GM12878 (cell line): ENCODE measurements at places on chromosomes 1 and 21.

DNA sequence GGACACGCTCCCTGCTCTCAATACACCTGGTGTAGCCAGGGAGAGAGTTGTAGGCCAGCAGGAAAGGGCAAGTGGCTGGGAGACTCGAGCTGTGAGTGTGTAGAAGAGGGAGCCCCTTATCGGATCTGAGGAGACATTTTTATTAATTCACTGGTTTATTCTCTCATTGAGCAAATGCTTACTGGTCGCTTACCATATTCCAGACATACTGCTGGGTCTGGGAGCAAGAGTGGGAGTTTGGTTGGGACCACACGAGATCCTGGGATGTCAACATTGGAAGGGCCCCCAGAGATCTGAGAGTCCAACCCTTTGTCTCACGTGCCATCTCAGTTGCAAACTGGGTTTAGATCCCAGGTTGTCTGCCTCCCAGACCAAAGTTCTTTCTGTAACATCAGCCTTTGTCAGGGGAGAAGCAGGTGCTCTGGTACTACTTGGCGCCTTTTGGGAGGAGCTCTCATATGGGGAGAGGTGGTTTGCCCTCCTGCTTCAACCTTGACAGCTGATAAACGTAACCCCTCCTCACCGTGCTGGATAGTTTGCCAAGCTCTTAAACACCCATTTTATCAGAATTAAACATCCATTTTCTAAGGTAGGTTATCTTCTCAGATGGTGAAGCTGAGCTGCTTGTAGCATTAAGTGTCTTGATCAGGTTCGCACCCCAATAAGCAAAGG is 742 bp downstream of the TMEM222 start:
- DNase-seq = no peak

DNA sequence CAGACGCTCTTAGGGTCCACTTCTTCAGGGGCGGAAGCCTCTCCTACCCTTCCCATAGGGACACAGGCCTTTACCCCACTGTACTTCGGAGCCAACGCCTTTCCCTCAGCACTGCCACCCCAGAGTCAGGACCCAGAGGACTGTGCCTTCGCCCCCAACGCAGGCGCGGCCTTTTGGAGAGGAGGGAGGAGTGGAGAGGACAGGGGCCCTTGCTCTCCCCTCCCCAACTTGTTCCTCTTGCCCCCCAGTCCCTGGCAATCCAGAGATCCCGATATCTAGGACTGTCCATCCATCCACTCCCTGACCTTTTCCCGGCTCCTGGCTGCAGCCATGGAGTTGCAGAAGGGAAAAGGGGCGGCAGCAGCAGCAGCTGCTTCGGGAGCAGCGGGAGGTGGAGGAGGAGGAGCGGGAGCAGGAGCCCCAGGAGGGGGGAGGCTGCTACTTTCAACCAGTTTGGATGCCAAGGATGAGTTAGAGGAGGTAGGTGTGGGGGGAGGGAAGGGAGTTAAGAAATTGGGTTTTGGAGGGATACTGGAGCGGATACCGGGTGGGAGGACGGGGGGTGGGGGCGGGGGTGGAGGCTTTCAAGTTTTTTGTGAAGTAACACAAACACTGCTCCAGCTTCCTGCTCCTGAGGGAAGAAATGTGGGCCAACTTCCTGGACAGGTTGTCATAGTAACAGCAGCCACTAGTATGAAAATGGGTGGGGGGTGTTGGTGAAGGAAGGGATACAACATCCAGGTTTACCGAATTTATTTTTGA is 636 bp downstream of the INTS3 start:
- no peak for DNase-seq

DNA sequence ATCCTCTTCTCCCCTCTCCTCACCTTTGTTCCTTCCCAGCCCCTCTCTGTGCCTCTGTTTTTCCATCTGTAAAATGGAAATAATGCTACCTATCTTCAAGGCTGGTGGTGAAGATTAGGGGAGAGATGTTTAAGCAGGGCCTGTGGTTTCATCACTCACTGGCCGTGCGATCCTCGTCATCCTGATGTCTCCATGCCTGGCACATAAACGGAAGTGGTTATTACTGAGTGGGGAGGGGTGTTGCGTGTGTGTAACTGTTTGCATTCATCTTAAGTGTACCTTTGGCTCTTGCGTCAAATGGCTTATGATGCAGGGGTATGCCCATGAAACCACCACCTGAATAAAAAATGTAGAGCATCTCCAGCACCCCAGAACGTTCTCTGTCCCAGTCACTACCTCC is 17.2 kb upstream of the C1QA start:
- DNase-seq = no peak

- DNase-seq = peak; percentile 69
These were observed 48.9 kb upstream of the ZNF326 start for GRCh38 chr1:89945852-89946476.

- no peak for DNase-seq
These were observed 44.9 kb upstream of the TSPAN2 start for GRCh38 chr1:115134231-115134630.

GRCh38 chr1:117608758-117609157 is 2.9 kb downstream of the TENT5C start:
- no peak for DNase-seq

- DNase-seq = no peak
These were observed 9.9 kb upstream of the NADK start for GRCh38 chr1:1788136-1788535.

DNA sequence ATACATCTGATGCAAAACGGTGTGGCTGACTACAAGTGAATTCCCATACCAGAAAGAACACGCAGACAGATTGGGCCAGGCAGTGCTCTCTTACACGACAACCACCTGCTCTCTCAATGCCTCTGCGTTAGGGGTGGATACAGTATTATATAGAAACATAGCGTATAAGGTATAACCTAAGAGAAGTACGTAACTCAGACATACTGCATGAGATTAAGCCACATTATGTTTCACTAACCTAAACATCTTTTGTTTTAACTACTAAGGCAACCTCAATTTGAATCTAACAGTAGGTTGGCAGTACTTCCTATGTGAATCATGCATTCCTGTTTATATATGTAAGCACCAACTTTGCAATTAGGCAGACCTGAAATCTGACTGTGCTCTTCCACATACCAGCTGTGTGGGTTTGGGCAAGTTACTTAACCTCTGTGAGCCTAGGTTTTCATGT is 58.1 kb upstream of the COA6 start:
- DNase-seq = no peak

- no peak for DNase-seq
These were observed 71.6 kb upstream of the RUNX1 start for GRCh38 chr21:35120631-35121180.

DNA sequence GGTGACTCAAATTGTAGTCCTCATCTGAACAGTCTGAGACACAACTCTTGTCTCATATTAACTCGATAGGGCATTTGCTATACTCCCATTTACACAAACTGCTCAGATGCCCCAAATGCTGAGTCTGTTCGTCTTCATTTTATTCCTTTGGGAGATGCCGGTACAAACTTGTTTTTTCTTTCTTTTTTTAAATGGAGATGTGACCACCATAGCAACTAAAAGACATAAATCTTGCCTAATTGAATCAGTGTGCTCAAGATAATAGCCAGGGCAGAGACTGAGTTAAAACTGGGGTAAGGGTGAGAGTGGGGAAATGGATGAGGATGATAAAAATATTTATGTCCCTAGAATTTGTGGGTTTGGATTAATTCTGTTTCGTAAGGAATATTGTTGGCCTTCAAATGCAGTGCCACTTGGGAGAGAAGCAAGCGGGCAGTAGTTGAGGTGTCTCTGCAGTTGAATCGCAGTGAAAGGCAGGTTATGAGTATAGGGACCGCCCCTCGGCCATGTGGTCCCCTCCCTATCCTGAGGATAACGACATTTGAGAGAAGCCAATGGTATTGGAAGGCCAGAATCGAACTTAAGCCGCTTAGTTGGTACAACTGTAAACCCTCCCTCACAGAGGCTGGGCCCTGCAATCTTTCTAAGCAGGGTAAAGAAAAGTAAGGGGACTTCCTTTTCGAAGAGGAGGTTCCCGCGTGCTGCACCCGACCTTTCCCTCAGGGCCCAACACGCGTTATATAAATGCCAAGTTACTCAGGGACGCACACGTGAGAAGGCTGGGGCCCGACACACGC is 859 bp upstream of the LRRC8B start:
- DNase-seq = no peak

DNA sequence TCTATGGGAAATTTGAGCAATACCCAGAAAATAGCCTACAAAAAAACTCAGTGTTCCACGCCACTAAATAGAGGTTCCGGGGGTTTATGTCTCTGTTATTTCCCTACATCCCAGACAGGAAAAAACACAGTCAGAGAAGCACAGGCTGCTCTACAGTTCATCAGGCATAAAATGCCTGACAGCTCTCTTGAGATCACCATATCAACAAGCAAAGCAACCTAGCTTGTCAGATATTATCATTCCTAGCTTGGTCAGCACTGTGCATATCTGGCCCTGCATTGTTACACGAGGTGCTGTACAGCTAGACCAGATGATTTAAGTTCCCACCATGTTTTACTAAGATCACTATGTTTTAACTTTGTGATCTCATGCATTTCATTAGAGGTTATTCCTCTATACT is 172.6 kb downstream of the PTPRC start:
- DNase-seq = no peak

- no peak for DNase-seq
These were observed 219.2 kb downstream of the RERE start for GRCh38 chr1:8598060-8598724.

- DNase-seq = no peak
These were observed 10.1 kb upstream of the ST6GALNAC5 start for GRCh38 chr1:76857138-76857537.

DNA sequence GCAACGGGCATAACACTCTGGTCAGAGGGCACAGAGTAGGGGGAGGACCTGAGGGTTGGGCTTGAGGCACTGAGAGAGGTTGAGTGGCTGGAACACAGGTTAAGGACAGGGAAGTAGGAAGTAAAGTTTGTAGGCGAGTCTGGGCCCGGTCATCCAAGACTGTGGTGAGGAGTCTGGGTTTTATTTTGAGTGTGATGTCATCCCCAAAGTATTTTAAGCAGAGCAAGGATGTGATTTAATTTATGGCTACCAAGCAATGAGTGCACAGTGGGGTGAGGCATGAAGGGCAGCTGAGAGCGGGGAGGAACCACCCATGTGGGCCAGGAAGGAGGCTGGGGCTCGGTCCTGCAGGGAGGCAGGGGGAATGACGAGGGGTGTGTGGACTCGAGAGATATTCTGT is 11.2 kb upstream of the VWA5B1 start:
- no peak for DNase-seq

GRCh38 chr1:59393211-59394180 is 96.6 kb downstream of the FGGY start:
- no peak for DNase-seq

DNA sequence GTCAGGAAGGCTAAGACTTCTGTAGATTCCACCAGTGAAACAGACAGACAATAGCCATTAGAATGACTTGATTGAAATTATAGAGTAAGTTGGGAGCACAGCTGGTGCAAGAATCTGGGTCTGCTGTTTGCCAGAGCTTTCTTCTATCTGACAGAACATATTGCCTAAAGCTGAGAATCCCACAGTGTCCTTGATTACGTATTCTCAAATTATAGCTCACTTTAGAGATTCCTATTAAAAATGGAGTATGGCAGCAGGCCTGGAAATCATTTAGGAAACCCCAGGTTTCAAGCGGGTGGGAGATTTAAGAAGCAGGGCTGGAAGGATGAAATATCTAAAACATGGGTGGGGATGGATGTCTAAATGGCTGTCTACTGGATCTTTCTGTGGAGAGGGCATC is 639.7 kb upstream of the CXADR start:
- DNase-seq = no peak

- DNase-seq = no peak
These were observed 32.1 kb upstream of the CHRM3 start for GRCh38 chr1:239354231-239354630.

- DNase-seq = no peak
These were observed 127.4 kb upstream of the HMGB4 start for GRCh38 chr1:33736496-33736895.

DNA sequence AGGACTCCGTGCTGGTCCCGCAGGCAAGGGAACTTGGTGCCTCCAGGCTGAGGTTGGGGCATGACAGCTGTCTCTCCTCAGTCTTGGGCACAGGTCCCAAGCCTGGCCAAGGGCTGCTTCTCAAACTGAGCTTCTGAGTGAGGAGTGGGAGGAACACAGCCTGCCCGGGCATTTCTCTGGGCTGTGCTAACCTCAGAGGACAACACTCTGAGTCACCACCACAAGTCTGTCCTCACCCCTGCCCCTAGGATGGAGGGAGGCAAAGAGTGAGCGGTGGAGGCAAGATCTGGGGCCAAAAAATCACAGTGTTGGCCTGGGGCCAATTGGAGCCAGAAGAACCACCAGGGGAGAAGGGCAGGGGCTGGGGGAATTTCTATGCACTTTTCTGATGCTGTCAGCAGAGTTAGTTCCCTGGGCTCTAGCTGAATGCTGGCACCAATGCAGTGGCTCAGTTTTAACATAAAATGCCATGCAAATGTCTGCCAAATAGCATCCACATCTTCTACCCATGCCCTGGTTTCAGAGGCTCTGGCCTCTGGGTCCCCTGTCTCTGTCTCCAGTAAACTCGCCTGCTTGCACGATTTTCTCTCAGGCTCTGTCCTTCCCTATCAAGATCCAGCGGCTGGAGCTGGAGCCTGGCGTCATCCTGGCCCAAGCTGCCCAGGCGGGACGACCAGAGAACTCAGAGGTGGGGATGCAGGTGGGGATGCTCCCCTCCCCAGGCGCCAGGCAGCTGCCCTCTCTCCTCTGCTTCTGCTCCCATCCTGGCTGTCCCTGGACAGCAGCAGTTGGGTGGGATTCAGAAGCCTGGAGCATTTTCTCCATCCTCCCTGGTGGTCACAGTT is 11.0 kb upstream of the CDK18 start:
- no peak for DNase-seq

DNA sequence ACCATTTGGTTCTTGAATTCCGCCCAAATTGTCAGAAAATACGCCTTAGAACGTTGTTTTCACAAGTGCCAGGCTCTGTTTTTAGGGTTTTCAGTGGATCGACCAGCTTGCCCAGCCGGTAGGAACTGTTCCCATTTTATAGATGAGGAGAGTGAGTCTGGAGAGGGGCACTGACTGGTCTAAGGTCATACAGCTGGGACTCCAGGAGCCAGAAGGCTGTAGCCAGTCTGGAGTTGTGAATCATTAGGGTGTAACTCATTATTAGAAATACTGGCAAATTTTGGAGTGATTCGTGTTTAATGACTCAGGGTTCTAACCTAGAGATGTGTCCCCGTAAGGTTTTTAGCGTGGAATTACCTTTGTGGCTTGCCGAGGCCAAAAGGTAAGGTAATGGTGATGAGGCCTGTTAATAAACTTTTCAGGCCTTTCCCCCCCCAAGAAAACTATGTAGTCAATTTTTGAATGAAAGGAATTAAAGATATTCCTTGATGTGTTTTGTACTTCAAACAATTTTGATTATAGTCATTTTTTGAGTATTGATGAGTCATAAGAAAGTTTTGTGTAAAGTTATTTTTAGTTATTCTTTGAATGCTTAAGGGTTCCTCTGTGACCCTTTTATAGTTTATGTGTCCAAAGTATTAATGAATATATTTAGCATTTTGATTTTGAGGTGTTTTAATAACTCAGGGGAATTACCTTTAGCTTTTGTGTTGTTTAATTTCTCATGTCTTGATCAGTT is 2.1 kb downstream of the DYRK1A start:
- no peak for DNase-seq

GRCh38 chr1:47423872-47424271 is 7.8 kb downstream of the FOXE3 start:
- no peak for DNase-seq

- no peak for DNase-seq
These were observed 21.7 kb downstream of the CACNA1S start for GRCh38 chr1:201090541-201090940.
